ENCODE measurements at places on chromosomes 4 and X.

DNA sequence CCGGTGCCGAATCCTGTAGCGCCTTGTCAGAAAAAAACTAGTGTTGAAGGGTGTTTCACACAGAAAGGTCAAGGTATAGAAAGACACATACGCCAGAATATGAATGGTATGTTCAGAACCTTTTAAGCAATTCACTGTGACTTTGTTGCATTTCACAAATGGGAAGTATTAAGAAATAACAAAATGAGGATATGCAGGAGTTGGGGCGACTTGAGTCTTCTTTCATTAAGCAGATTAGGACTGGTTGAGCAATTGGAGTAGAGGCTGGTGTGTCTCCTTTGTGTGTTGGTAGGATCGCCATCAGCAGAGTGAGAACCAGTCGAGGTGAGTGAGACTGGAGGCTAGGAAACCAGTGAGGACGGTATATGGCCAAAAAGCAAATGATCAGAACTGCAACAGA is 1454.5 kb upstream of the TENM3 start:
- DNase-seq = no peak

- DNase-seq = no peak
These were observed 222.8 kb downstream of the NLGN4X start for GRCh38 chrX:6005856-6006255.

- DNase-seq = no peak
These were observed 1.7 kb upstream of the TRPC5OS start for GRCh38 chrX:111874241-111874640.

GRCh38 chrX:140040386-140040785 is 75.1 kb upstream of the CXorf66 start:
- no peak for DNase-seq

- DNase-seq = no peak
These were observed 22.5 kb downstream of the ZNF721 start for GRCh38 chr4:476501-476900.
